ENCODE measurements at places on chromosomes 13 and 19.

DNA sequence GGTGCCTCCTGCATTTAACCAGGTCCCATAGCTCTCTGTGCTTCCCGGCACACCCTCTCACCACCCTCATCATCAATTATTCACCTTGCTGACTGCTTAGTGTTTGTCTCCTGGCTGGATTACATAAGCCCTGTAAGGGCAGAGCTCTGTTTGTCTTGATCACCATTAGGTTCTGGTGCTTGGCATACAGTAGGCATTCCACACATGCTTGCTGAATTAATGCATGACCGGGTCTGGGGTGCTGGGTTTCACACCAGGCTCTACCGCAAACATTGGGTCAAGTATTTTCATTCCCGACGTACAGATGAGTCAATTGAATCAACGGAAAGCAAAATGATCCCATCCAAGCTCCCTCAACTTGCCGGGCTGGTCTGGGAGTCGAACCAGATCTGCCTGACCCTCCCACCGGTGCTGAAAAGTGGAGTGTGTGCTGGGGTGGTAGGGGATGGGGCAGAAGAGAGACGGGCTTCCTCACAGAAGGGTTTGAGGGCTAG lies 28.5 kb downstream of the VAV1 start:
- DNase-seq, result peak; percentile 4

DNA sequence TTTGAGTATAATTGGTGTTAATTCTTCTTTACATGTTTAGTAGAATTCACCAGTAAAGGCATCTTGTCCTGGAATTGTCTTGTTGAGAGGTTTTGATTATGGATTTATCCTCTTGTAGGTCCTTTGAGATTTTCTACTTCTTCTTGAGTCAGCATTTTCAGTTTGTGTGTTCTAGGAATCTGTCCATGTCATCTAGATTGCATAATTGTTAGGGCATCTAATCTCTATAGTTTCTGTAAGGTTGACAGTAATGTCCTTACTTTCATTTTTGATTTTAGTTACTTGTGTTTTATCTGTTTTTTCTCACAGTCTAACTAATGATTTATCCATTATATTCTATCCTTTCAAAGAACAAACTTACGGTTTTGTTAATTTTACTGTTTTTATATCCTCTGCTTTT lies 492.0 kb downstream of the FGF9 start:
- DNase-seq, result no peak

- DNase-seq, result no peak
Observed at GRCh38 chr19:6632002-6632621, 37.8 kb downstream of the TNFSF14 start.

GRCh38 chr13:83709426-83710132 lies 172.7 kb downstream of the SLITRK1 start:
- DNase-seq, result no peak
